ENCODE measurements at places on chromosomes 16 and 17.

DNA sequence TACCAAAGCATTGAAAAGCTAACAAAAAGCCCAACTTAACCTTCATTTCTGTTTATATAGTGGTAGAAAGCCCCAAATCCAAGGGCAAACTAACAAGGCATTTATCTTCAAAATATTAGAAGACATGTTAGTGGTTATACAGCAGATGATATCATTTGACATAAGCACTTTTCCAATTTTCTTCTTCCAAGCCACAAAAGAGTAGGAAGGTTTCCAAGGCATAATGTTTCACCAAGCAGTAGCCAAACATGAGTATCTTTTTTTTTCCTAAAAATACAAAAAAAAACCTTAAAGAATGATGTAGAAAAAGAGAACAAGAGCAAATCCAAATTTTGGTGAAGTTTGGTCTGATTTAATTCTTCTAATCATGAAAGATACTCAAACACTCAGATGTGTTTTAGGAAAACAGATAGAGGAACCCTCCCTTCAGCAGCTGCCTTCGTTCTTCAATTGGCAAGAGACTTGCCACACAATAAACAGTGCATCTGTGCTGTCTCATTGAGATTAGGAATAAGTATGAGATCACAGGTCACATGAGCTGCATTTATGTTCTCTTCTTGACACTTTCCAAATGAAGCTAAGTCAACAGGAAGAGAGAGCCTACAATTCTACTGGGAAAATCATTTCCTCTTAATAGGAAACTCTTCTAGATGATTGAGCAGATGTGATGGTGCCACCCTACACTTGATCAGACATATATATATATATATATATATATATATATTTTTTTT lies 106.7 kb downstream of the TTC19 start:
- DNase-seq: no peak

GRCh38 chr16:64773638-64774037 lies 348.2 kb downstream of the CDH11 start:
- no peak for DNase-seq

DNA sequence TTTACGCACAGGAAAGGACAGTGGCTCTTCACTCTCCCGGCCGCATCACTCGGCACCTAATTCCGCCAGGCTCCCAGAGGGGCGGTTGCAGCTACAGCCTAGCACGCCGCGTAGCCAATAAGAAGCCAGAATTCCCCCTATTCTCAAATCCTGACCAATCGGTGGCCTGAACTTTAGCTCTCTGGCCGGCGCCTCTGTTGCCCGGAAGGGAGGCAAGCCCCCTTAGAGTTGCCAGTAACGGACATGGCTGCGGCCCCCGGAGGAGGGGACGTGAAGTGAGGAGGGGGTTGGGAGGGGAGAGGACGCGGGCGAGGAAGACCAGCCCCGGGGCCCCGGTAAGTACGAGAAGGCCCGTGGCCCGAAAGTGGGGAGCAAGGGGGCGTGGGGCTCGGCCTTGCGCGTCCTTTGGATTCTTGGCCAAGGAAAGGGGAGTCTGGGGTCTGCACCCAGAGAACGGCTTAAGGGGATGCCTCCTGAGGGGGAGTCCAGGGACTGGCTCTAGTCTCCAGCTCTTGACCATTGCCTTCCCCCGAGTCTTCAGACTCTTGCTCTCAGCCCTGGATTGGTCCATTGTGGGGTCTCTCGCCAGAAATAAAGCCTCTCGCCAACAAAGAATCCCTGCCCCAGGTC lies at the start of gene TMEM94:
TMEM94 (plus strand) TSS at position 219 of the 630 bp plus-strand sequence. CDS start 15,271 bp downstream, outside the sequence.
- peak; percentile 95 for DNase-seq

- DNase-seq: no peak
Measured at GRCh38 chr17:269616-270514, 82.7 kb downstream of the RPH3AL start.

GRCh38 chr17:76333673-76334505 lies 19.8 kb downstream of the PRPSAP1 start:
- DNase-seq: no peak

DNA sequence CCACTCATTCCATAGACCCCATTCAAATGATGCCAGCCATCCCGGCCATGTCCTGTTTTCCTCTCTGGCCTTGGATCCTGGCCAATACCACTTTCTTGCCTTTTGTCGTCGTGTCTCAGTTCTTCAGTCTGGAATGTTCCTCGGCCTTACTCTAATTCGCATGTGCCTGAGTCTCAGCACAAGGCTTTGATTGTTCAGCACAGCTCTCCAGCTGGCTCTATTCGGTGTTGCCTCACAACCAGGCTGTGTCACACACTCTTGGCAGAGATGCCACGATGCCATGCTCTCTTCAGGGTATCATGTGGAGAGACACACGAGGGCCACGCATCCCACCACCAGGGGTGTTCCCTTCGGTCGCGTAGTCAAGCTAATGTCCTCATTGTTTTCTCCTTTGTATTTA lies 1.8 kb upstream of the VPS4A start:
- no peak for DNase-seq
